T-helper 17 cell (primary cell): ENCODE measurements at places on chromosomes 7 and 10. TPM values are rescaled to one million over a fixed set of nuclear protein-coding genes. Genes with fewer than 3 reads are reported as not detected.

GRCh38 chr7:34501156-34501555 is 156.9 kb upstream of the NPSR1 start:
- DNase-seq: no peak
- H3K4me1 ChIP-seq: no peaks in the 10 kb centered on the region
- H3K27ac ChIP-seq: no peak overlapping the region
- no peaks in the 10 kb centered on the region for H3K36me3 ChIP-seq
- no peak overlapping the region for H3K4me3 ChIP-seq

ADRB1 gene
- total RNA-seq: 0.10 TPM

GRCh38 chr7:157483971-157484410 is 147.2 kb downstream of the DNAJB6 start:
- peaks cover 13% of the 10 kb centered on the region for H3K4me1 ChIP-seq
- H3K36me3 ChIP-seq: no peaks in the 10 kb centered on the region
- no peak overlapping the region for H3K4me3 ChIP-seq
- H3K27me3 ChIP-seq: no peaks in the 10 kb centered on the region
- no peak for DNase-seq
- no peak overlapping the region for H3K27ac ChIP-seq

SPDYE6 gene
- not detected for total RNA-seq

GRCh38 chr10:105538874-105539273 is 897.8 kb downstream of the SORCS3 start:
- no peaks in the 10 kb centered on the region for H3K36me3 ChIP-seq
- no peak overlapping the region for H3K4me3 ChIP-seq
- no peak for DNase-seq
- no peaks in the 10 kb centered on the region for H3K4me1 ChIP-seq

- H3K4me3 ChIP-seq: no peak overlapping the region
- no peak overlapping the region for H3K27ac ChIP-seq
- peaks cover 2% of the 10 kb centered on the region for H3K36me3 ChIP-seq
- no peak for DNase-seq
- peaks cover 27% of the 10 kb centered on the region for H3K27me3 ChIP-seq
Observed at GRCh38 chr7:79451580-79451979, 1.9 kb downstream of the MAGI2 start.

GRCh38 chr10:113304726-113305125 is 248.1 kb upstream of the HABP2 start:
- no peaks in the 10 kb centered on the region for H3K4me1 ChIP-seq
- no peaks in the 10 kb centered on the region for H3K36me3 ChIP-seq
- H3K4me3 ChIP-seq: no peak overlapping the region

MYH16 gene
- not detected for total RNA-seq

RNF32 gene
- total RNA-seq: 1.7 TPM

GRCh38 chr10:71607082-71607443 is 112.5 kb downstream of the C10orf105 start:
- DNase-seq: no peak
- H3K27ac ChIP-seq: no peak overlapping the region
- peaks cover 4% of the 10 kb centered on the region for H3K4me1 ChIP-seq
- H3K27me3 ChIP-seq: peaks cover 18% of the 10 kb centered on the region
- peaks cover 4% of the 10 kb centered on the region for H3K36me3 ChIP-seq
- H3K4me3 ChIP-seq: no peak overlapping the region

ZNF853 gene
- total RNA-seq: 1.1 TPM

CTAGE8 gene
- 1.6 TPM for total RNA-seq

GRCh38 chr7:142711746-142712616 is 37.3 kb upstream of the PRSS1 start:
- H3K36me3 ChIP-seq: no peaks in the 10 kb centered on the region
- peak overlapping the region; percentile 91 for H3K4me3 ChIP-seq
- DNase-seq: no peak
- H3K27ac ChIP-seq: peak overlapping the region; percentile 75

GRCh38 chr7:6621195-6622133 is 6.1 kb downstream of the ZNF853 start:
- H3K4me3 ChIP-seq: peak overlapping the region; percentile 75
- no peaks in the 10 kb centered on the region for H3K36me3 ChIP-seq
- H3K4me1 ChIP-seq: peaks cover 23% of the 10 kb centered on the region
- H3K27ac ChIP-seq: no peak overlapping the region
- DNase-seq: no peak
- no peaks in the 10 kb centered on the region for H3K27me3 ChIP-seq

DNA sequence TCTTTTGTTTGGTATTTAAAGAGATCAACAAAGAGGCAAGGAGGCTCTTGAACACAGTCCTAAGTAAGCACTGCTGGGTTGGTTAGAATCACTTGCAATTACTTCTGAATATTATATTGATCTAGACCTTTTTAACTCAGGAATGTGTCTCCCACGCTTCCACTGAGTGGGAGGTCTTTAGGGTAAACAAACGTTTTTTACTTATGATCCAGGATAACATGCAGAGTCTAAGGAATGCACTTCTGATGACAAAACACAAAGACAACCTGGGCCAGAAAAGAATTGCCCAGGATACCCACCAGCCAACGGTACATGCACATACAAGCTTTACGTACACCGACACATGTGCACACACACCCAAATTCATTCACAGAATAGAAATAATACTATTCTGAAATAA is 626.9 kb downstream of the PARD3 start:
- H3K36me3 ChIP-seq: no peaks in the 10 kb centered on the region
- no peak for DNase-seq
- no peaks in the 10 kb centered on the region for H3K4me1 ChIP-seq
- H3K27me3 ChIP-seq: peaks cover 31% of the 10 kb centered on the region
- no peak overlapping the region for H3K4me3 ChIP-seq
- no peak overlapping the region for H3K27ac ChIP-seq

SEC31B gene
- total RNA-seq: 70.3 TPM

GRCh38 chr7:46603780-46604179 is 682.7 kb upstream of the IGFBP3 start:
- H3K27ac ChIP-seq: no peak overlapping the region
- no peaks in the 10 kb centered on the region for H3K27me3 ChIP-seq
- DNase-seq: no peak
- no peaks in the 10 kb centered on the region for H3K36me3 ChIP-seq
- H3K4me1 ChIP-seq: no peaks in the 10 kb centered on the region

YKT6 gene
- total RNA-seq: 68.2 TPM

ARHGEF35 gene
- 2.2 TPM for total RNA-seq

TBX20 gene
- not detected for total RNA-seq

DNA sequence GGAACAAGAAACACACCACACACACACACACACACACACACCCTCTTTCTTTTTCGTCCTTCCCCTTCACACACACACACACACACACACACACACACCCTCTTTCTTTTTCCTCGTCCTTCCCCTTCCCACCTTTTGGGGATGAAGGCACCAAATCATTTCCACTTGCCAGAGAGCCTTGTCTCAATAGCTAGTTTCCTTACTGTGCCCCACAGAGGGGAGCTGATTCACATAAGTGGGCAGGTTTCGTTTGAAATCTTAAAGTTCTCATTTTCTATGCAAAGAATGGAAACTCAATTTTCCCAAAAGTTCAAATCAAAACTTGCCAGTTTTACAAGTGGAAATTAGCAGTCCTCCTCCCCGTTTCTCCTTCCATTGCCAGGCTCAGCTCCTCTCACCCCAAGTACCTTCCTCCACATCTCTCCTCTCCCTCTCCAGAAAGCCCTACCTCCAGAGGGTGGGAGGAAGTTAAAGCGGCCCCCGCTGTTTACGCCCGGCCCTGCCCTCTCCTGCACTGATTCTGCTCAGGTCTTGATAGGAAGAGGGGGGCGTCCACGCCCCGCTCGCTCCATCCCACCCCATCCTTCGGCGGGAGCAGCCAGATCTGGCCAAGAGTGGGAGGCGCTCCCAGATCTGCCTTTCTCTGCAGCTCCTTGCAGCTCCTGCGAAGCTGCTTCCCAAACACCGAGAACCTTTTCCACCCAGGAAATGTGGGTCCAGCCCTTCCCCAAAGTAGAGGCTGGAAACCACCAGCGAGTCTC is 1.3 kb downstream of the CTTNBP2 start:
- peaks cover 5% of the 10 kb centered on the region for H3K36me3 ChIP-seq
- peaks cover 47% of the 10 kb centered on the region for H3K27me3 ChIP-seq
- peaks cover 8% of the 10 kb centered on the region for H3K4me1 ChIP-seq
- no peak for DNase-seq
- H3K4me3 ChIP-seq: peak overlapping the region; percentile 72

CHAT gene
- not detected for total RNA-seq

TEX47 gene
- not detected for total RNA-seq

DNA sequence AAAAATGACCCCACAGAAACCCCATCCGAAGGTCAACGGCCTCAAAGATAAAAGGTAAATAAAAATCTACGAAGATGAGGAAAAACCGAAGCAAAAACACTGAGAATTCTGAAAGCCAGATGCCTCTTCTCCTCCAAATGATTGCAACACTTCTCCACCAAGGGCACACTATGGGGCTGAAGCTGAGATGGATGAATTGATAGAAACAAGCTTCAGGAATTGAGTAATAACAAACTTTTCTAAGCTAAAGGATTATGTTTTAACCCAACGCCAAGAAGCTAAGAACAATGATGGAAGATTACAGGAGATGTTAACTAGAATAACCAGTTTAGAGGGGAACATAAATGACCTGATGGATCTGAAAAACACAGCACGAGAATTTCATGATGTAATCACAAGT is 127.8 kb downstream of the MACC1 start:
- H3K27me3 ChIP-seq: no peaks in the 10 kb centered on the region
- H3K27ac ChIP-seq: no peak overlapping the region
- H3K4me3 ChIP-seq: no peak overlapping the region
- no peaks in the 10 kb centered on the region for H3K4me1 ChIP-seq
- H3K36me3 ChIP-seq: peaks cover 1% of the 10 kb centered on the region
- DNase-seq: no peak

DNA sequence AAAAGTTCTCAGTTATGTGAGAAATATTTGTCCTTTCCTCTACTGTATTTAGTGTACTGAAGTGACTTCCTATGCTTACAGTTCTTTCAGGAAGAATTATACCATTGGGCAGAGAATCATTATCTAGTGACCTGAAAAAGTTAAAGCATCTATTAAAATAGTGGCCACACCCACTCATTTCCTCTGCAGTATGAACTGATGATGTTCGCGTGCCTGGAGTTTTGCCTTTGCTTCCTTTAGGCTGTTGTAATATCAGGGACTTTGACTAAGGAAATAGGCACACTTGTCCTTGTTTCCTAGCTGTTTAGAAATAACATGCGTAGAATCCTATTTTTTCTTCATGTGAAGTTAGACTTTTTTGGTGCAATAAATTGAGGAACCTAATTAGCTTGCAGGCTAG is 100.7 kb downstream of the ZMYND11 start:
- H3K27ac ChIP-seq: peak overlapping the region; percentile 32
- H3K36me3 ChIP-seq: no peaks in the 10 kb centered on the region
- H3K27me3 ChIP-seq: no peaks in the 10 kb centered on the region
- H3K4me1 ChIP-seq: peaks cover 12% of the 10 kb centered on the region

ATOH7 gene
- total RNA-seq: not detected

IL2RA gene
- total RNA-seq: 51.7 TPM

CTTNBP2 gene
- not detected for total RNA-seq

- no peak overlapping the region for H3K27ac ChIP-seq
- no peaks in the 10 kb centered on the region for H3K27me3 ChIP-seq
- H3K36me3 ChIP-seq: peaks cover 12% of the 10 kb centered on the region
- H3K4me3 ChIP-seq: no peak overlapping the region
- DNase-seq: no peak
Observed at GRCh38 chr7:128307061-128307460, 36.6 kb downstream of the RBM28 start.

DNA sequence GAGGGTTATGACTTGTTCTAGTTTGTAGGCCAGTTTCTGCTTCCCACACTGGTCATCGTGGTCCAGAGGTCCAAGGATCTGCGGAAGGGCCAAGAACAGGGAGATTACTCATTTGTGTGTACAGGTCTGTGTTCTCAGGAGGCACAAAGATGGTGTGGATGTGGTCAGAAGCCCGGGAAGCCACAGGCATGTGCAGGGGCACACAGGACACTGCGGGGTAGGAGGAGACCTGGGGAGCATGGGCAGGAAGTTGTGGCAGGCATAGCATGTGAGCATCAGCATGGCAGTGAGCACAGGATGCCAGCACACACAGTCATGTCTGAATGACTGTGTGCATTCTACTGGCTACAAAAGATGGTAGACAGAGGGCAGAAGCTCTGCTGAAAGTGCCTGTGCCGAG is 445.8 kb downstream of the PLXNA4 start:
- H3K27me3 ChIP-seq: peaks cover 4% of the 10 kb centered on the region
- H3K27ac ChIP-seq: no peak overlapping the region
- no peaks in the 10 kb centered on the region for H3K36me3 ChIP-seq
- DNase-seq: no peak

GRCh38 chr7:131621652-131622051 is 65.2 kb upstream of the PODXL start:
- peaks cover 2% of the 10 kb centered on the region for H3K36me3 ChIP-seq
- H3K27me3 ChIP-seq: peaks cover 42% of the 10 kb centered on the region
- no peak overlapping the region for H3K27ac ChIP-seq
- peaks cover 13% of the 10 kb centered on the region for H3K4me1 ChIP-seq
- no peak overlapping the region for H3K4me3 ChIP-seq

DNA sequence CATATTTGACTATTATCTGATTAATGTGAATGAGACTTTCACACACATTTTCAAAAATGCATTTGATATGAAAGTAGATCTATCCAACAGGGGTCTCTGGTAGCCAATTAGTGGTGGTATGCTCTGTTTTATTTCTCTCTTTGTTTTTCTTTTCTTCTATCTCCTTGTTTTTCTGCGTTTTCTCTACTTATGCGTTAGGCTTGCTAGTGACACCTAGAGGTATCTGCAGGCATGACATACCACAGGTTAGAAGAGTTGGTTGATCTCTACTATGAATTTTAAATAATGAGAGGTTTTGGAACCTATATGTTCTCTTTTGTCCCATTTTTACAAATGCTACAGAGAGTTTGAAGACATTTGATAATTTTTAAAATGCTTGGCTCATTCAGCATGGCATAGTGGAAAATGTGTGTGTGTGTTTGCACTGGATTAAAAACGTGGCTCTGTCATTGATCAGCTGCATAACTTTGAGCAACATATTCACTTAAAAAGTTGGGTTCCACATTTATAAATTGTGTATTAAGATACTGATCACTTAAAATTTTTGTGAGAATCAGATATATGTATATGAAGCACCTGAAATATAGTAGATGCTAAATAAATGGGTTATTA is 28.1 kb upstream of the PLXDC2 start:
- no peaks in the 10 kb centered on the region for H3K36me3 ChIP-seq
- no peak for DNase-seq
- H3K27me3 ChIP-seq: no peaks in the 10 kb centered on the region
- no peaks in the 10 kb centered on the region for H3K4me1 ChIP-seq
- H3K27ac ChIP-seq: no peak overlapping the region
